Brain microvascular endothelial cell (primary cell): ENCODE measurements at places on chromosomes 2 and 18.

DNA sequence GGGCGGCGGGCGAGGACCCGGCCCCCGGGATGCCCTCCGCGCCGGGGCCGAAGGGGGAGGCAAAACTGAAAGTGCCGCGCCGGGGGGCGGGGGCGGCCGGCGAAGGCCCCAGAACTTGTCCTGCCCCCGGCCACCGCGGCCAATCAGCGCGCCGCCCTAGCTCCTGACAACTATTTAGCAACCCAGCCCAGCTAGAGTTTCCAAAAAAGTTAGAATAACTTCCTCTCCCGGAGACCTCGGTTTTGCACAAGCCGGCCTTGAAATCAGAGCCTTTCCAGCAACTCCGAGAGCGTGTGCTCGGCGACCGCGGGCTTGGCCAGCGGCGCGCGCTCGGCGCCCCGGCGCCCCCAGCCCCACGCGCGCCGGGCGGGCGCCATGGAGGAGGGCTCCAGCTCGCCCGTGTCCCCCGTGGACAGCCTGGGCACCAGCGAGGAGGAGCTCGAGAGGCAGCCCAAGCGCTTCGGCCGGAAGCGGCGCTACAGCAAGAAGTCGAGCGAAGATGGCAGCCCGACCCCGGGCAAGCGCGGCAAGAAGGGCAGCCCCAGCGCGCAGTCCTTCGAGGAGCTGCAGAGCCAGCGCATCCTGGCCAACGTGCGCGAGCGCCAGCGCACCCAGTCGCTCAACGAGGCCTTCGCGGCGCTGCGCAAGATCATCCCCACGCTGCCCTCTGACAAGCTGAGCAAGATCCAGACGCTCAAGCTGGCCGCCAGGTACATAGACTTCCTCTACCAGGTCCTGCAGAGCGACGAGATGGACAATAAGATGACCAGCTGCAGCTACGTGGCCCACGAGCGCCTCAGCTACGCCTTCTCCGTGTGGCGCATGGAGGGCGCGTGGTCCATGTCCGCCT is at the start of gene TWIST2:
Gene TWIST2, plus strand, starts transcription at position 245 of the 850 bp plus-strand sequence. Its CDS starts 131 bp downstream, at position 376.
- peak; percentile 65 for DNase-seq

DNA sequence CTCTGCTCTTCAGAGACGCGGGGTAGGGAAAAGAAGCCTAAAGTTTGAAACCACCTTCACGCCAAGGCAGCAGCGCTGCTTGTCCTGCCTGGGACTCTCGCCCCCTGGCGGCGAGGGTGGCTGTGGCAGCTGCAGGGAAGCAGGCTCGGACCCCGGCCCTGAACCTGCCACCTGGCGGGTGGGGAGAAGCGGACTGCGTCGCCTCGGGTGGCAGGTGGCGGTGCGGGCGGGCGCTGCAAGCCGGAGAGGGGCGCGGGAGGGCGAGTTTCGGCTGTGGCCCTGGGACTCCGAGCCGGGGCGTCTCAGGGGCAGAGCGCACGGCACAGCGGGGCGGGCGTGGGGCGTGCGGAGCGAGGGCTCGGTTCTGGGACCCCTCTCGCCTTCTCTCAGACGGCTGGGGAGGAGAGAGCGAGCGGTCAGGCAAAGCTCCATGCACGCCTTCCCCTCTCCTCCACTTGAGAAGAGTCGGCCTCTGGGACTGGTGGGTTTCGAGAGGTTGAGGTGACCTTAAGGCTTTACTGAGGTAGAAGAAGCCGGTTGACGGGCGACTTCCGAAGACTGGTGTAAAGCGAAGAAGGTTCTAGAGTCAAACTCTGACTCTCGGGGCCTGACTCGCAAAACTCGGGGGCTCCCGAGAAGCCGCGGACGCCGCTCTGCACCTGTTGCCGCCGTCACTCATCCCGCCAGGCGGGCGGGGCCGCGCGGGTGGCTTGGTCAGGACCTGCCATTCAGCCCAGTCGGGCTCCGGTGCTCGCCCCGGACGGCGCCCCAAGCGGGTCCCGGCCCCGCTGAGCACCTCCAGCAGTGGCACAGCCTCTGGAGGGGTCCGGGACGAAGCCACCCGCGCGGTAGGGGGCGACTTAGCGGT is 1.1 kb upstream of the BOLL start:
- DNase-seq: no peak

DNA sequence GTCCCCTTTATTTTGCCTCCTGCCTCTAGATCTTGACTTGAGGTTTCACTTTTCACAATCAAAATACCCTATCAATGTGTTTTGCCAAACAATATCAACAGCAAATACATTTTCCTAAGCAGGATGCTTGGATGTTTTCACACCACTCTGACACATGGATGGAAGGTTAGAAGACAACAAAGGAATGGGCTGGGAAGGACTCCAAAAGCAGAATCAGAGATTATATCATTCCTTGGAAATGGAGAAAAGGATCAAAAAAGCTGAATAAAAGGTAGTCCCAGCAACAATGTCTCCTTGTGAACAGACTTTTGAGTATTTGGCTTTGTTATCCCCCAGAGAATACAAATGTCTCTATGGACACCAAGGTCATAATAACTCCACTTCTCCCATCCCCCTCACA is 170.8 kb downstream of the ETAA1 start:
- DNase-seq: no peak

GRCh38 chr2:88148929-88149438 is 21.1 kb upstream of the FABP1 start:
- DNase-seq: no peak

DNA sequence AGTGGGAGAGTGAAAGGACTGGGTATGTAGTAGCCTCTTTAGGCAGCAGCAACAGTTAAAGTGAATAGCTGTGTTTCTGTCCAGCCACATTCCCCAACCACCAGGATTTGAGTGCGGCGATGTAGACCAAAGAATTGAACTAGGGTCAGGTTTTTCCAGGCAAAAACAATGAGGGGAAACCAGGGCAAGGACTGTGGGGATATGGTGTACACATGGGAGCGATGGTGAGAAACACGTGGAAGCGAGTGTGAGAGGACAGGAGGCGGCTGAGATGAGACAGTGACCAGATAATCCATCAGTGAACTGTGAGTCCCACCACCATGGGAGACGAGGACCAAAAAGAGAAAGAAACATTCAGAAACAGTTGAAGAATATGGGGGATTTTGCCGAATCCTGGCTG is 409.5 kb downstream of the TSN start:
- no peak for DNase-seq

DNA sequence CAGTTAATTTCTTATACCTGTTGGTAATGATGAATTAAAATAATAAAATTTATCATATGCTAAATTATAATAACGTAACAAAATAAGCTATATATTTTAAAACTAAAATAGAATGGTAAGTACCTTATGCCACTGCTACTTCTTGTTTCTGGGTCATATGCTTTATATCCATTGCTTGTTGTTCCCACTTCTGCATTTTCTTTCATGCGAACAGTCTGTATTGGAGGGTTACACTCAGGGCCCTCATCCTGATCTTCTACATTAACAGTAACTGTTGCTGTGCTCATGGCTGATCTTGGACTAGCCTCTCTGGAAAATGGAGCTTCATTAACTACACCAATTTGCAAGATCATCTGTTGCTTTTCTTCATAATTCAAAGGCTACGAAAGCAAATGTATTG is 22.2 kb downstream of the DSC2 start:
- DNase-seq: no peak

DNA sequence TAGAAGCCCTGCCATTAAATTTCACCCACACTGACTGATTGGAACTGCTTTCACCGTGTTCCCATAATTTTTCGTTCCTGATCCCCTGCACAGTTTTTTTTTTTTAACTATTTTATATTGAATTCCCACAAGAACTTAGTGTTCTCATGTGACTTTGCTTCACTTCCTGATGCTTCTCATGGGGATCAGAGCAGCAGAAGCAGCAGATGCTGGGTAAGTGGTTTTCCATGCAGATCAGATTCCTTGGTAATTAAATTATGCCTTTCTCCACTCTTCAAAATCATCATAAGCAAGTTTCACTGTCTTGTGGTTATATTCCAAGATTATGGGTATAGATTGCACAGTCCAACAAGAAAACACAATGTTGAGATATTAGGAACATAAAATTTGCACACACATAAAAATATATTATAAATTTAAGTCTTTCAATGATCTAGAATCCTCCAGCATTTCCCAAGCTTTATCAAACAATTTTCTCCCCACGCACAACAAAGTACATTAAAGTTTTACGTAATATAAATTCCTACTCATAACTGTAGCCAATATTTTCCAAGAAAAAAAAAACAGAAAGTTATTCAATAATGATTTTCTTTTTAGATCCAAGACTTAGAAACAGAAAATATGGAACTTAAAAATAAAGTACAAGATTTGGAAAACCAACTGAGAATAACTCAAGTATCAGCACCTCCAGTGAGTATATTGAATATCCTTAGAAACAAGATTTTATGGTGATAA is 277.9 kb downstream of the GULP1 start:
- no peak for DNase-seq

DNA sequence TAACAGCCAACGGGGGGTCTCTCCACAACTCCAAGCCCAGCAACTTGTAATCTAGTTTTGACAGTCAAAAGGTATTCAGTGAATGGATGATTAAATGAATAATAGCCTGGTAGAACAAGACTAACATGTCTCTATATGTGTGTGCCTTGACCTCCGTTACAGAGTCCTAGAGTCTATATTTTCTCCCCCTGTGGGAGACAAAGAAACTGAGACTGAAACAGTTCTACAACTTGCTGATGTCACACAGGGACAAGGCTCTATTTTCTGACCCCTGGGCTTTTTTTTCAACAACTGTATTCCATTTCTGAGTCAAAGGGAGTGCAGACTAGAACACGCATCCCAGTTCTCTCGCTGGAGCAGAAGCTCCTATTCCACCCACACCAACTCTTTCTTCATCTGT is 223.6 kb upstream of the AGAP1 start:
- DNase-seq: no peak
